ENCODE measurements at places on chromosomes 3 and 15. TPM values are rescaled to one million over a fixed set of nuclear protein-coding genes. Genes with fewer than 3 reads are reported as not detected.

DNA sequence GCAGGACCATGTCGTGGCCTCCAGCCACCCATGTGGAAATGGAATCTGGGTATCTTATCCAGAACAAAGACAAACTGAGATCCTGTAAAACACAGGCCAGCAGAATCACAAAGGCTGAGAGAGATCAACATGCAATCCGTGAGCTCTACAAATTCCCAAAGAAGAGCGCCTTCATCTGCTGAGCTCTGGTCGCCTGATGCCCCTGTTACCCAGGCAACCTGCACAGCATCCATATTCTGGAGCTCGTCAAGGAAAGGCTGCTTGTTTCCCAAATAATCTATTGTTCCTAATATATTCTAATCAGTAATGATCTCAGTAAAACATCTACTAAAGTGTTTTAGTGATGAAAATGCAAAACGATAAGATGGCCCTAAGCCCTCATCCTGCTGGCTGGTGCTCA is 133.6 kb downstream of the OCA2 start:
- no peak overlapping the region for H3K27ac ChIP-seq
- no peak for DNase-seq
- no peak overlapping the region for H3K4me3 ChIP-seq
- H3K36me3 ChIP-seq, result no peaks in the 10 kb centered on the region
- no peaks in the 10 kb centered on the region for H3K27me3 ChIP-seq

GRCh38 chr3:110261141-110261540 is 810.5 kb upstream of the NECTIN3 start:
- peaks cover 26% of the 10 kb centered on the region for H3K4me1 ChIP-seq
- no peak overlapping the region for H3K4me3 ChIP-seq
- no peaks in the 10 kb centered on the region for H3K27me3 ChIP-seq
- no peak overlapping the region for H3K27ac ChIP-seq
- no peaks in the 10 kb centered on the region for H3K36me3 ChIP-seq

DNA sequence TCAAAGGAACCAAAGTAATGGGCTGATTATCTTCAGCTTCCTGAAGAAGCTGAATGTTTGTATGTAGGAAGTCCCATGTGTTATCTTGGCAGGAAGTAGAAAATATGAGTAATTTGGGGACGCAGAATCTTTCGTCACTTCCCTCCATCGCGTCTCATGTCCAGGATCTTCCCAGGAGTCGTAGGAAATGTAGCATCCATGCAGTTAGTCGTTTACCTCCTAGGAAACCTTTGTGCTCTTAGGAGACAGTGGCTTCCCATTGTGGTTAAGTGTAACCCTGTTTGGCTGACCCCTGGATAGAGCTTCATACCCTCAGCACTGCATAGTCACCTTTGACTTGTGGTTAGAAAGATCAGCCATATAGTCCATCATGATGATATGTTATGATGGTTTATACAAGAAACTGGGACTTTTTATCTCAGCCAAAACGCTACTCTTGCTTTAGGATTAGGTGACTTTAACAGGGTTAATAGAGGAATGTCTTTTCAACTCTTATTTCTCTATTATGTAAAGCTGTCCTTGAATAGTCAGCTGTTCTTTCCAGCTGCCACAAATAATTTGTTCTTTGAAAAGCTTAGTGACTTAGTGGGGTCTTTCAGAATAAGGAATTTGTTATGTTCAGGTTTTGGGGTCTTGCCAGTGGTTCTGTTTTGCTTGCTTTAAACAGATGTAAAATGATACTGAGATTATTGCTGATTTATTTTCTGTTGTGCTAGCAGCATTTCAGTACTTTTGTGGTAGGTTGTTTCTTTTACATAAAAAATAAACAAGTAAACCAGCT is 92.2 kb downstream of the KLHL25 start:
- H3K27ac ChIP-seq, result no peak overlapping the region
- H3K27me3 ChIP-seq, result no peaks in the 10 kb centered on the region
- DNase-seq, result no peak
- no peak overlapping the region for H3K4me3 ChIP-seq

DNA sequence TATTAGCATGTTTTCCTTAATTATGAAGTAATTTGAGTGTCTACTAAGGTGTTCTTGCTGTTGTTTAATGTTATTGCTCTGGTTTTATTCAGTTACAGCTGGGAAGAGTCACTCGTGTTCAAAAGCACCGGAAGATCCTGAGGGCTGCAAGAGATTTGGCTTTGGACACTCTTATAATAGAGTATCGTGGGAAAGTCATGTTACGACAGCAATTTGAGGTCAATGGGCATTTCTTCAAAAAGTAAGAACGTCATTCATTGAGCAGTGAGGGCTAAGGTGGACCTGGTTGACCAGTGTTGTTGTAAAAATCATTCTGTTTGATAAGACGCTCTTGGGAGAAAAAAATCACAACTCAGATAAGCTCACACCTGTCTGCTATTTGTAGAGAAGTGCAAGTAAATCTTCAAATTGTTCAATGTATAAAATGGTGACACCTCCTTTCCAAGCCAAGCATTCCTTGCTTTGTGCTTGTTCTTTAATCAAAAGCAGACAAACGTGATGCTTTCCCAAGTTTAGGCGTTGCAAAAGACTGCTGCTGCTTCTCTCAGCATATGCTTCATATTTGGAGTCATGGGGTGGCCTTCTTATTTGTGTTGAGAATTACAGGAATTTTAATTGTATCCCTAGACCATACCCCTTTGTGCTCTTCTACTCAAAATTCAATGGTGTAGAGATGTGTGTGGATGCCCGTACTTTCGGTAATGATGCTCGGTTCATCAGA is 44.2 kb downstream of the SETD5 start:
- no peaks in the 10 kb centered on the region for H3K4me1 ChIP-seq
- no peak for DNase-seq
- no peak overlapping the region for H3K4me3 ChIP-seq
- peaks cover 79% of the 10 kb centered on the region for H3K36me3 ChIP-seq

DNA sequence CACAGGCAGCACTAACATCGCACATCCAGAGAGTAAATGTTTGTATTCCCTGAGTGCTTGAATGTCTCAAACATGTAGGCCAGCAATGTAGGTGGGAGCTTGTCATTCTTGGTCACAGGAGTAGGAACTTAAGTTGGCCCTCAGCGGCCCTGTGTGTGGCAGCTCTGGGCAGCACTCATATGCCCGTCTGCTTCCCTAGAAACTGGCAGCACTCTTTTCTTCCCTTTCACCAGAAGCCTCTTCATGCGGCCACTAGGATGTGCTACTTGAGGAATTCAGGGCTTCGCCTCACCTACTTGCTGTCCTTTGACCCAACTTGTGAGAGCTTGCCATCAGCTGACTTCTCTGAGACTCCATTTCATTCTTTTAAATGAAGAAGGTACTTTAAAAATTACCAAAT is 69.5 kb downstream of the TIPARP start:
- H3K27ac ChIP-seq, result no peak overlapping the region
- peak; percentile 18 for DNase-seq
- peaks cover 8% of the 10 kb centered on the region for H3K36me3 ChIP-seq
- H3K27me3 ChIP-seq, result no peaks in the 10 kb centered on the region
- no peak overlapping the region for H3K4me3 ChIP-seq

- no peak for DNase-seq
- H3K27ac ChIP-seq, result no peak overlapping the region
- H3K36me3 ChIP-seq, result peaks cover 1% of the 10 kb centered on the region
Observed at GRCh38 chr3:24963762-24964625, 464.1 kb upstream of the RARB start.

CSTA gene
- not detected for total RNA-seq

FBXO40 gene
- total RNA-seq, result 0.04 TPM

DPPA4 gene
- total RNA-seq, result 901 TPM

GABRR3 gene
- not detected for total RNA-seq

BLM gene
- total RNA-seq, result 40.5 TPM

All from WTC11 (cell line).